NCI-H1048 (cell line): ENCODE measurements at places on chromosomes 2 and 18.

GRCh38 chr2:5699963-5700362 is 7.8 kb downstream of the SOX11 start:
- no peak for DNase-seq

DNA sequence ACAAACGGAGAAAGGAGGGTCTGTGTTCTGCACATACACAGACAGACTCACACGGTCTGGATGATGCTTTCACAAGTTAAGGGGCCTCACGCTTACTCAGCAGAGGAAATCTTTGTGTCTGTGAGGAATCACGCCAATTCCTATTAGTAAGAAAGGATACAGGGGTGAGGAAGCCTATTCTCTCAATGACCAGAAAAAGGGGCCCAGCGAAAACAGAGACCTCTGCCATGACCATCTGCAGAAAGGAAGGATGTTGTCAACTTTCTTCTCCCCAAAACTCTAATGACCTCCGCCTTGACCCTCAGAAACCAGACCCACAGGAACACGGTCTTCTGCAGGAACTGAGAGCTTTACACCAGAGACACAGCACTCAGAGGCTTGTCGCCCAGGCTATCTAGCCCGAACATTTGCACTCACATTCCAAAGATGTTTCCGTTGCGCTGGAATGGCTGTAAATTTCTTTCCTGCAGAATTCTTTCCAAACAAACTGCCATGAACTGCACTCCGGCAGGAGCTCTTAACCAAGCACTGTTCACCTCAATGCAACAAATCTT is 186.3 kb downstream of the TCF4 start:
- peak; percentile 44 for DNase-seq

- no peak for DNase-seq
Measured at GRCh38 chr2:10983711-10984110, 72.0 kb downstream of the KCNF1 start.

DNA sequence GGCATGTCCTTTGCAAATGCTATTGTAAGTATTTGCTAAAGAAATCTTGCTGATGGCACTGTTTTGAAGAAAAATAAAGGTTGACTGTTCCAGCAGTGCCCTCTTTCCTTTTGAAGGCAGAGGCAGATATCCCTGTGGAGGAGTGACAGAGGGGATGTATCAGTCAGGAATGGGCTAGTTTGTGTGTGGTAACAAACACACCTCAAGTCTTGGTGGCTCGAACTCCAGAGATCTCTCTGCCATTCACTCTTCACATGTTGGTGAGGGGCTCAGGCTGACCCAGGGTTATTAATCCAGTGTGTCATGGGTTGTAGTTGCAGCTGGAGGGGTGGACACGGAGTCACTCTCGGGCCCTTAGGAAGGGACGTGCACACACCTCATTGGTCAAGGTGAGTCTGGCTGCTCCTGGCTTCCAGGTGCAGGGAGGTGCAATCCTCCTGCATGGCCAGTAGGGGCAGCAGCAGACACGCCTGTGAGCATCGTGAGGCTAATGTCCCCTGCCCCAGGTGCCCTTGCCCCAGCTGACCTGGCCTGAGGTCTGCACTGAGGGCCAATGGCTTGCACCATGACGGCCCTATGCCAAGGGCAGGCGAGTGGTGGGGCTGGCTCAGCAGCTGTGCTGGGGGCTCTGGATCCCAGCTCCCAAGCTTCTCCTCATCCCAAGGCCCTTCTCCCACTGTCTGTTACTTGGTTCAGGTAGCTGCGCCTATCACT is 146.5 kb downstream of the ASB1 start:
- no peak for DNase-seq

- DNase-seq = no peak
Measured at GRCh38 chr18:77069931-77070330, 62.7 kb downstream of the MBP start.

GRCh38 chr18:23938043-23938756 is 76.4 kb upstream of the TTC39C start:
- no peak for DNase-seq

DNA sequence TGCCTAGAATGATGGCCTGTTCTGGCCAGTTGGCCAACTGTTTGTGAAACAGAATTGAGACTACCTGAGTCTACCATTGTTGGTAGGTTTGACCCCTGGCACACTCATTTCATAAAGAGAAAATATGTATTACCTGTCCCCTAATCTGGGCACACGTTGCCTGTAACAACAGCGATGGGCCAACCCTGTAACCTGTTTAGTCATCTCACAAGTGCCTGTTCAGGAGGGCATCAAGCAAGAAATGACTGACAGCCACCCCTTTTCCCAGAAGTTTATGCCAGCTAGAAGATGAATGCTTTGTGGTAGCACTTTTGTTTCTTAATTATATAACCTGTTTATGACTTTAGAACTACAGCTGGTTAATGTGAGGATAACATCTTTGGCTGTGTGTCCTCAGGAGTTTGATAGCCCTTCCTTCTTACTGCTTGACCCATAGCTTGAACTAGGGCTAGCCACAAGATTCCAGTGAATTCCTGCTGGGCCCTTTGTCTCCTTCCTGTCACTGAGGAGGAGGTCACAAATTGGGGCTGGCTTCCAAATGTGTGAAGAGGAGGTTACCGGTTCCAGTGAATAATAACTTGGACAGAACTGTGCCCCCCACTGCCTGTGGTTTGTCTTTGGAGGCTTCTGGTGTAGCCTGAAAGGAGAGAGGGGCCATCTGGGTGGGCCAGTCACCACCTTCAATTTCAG is 273.9 kb upstream of the EPAS1 start:
- no peak for DNase-seq

DNA sequence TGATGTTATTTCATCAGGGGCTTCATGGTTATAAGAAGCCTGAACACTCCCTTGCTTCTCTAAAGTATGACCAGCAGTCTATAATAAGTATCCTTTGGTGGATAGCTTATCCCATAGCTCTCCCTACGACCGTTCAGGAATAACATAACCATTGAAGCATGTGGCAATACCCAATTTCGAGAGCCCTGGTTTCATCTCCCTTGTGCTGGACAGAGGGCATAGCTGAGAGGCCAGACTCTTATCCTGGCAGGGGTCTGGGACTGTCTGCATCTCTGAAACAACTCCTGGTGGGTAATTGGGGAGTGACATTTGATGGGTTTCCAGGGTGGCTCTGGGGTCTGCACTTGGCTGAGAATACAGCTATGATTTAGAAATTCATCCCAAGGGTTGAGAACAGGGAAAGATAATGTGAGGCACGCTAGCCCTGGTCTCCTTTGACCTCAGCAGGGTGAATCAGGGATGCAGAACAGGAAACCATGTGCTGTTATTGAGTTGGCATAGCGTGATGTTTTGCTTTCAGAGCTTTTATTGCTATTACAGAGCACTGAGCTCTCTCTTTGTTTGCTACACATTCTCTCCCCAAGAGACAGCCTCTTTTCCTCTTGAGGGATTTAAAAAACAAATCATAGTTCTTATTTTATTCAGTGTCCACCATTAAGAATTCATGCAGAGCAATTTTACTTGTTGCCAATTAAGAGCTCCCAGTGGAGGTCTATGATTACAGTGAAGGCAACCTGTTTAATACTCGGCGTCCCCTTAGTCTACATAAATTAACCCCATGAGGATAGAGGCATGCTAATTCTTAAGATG is 274.5 kb downstream of the NCKAP5 start:
- no peak for DNase-seq

DNA sequence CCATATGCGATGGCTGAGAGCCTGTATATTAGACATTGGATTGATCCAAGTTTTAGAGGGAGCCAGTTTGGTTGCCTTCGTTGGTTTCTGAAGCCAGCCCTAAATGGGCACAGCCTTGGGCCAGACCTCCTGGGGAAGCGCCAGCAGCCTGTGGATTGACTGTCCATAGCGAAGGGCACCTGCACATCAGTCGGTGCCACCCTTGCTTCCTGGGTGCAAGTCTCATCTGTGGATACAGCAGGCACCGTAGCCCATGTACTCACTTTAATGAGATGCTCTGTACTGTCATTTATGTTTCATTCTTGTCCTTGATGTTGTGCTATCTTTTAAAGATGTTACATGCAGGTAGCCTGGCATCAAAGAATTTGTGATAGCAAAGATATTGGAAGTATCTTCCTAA is 536.4 kb upstream of the NRP2 start:
- no peak for DNase-seq

GRCh38 chr2:97718051-97718882 is 4.9 kb downstream of the ZAP70 start:
- no peak for DNase-seq

GRCh38 chr2:73283545-73284295 is 558 bp downstream of the FBXO41 start:
- DNase-seq = no peak

DNA sequence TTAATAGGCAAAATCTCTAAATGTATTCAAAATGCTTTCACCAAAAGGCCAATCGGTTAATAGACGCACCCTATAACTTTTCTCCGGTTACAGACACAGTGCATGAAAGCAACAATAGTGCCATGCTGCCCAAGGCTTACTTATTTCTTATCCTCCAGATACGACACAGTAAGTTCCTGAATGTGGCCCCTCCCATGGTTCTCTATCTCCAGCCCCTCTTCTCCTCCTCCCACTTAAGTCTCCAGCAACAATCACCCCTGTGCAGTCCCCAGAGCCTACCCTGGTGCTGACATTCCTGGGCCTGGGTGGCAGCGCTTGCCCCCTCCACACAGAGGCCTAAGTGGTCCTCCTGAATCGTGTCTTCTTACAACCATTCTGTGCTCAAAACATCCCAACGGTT is 3.6 kb downstream of the KIDINS220 start:
- DNase-seq = no peak

DNA sequence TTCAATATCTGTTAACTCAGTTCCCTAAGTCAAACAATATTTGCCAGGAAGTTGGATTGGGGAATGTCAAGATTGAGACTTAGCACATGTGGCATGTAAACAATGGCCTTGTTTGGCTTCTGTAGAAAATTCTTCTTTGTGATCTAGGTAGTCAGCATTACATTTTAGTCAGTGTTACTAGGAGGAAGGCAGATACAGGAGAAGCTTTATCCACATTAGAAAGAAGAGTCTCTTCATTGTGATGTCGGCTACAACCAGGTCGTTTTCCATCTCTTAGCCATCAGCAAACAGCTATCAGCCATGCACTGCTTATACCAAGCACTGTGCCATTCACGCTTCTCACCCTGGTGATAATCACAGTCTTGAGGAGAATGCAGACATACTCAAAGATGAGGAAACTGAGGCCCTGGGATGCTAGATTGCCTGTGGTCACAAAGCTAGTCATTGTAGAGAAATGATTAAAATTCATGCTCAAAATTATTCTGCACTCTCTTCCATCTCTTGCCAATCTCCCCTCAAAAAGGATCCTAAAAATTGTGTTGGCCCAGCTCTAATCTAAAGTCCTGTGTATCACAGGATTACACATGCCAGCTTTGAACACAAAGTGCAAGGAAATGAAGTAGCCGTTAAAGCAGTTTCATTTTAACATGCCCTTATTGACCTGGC is 3.2 kb downstream of the GALNT5 start:
- DNase-seq = no peak

- no peak for DNase-seq
Measured at GRCh38 chr2:157158111-157158510, 99.4 kb upstream of the GALNT5 start.
